ENCODE measurements at places on chromosomes 5 and 9.

- no peak for DNase-seq
These were observed 68.7 kb upstream of the CTSL start for GRCh38 chr9:87657190-87657589.

- no peak for DNase-seq
These were observed 75.0 kb downstream of the TTC39B start for GRCh38 chr9:15231788-15232635.

DNA sequence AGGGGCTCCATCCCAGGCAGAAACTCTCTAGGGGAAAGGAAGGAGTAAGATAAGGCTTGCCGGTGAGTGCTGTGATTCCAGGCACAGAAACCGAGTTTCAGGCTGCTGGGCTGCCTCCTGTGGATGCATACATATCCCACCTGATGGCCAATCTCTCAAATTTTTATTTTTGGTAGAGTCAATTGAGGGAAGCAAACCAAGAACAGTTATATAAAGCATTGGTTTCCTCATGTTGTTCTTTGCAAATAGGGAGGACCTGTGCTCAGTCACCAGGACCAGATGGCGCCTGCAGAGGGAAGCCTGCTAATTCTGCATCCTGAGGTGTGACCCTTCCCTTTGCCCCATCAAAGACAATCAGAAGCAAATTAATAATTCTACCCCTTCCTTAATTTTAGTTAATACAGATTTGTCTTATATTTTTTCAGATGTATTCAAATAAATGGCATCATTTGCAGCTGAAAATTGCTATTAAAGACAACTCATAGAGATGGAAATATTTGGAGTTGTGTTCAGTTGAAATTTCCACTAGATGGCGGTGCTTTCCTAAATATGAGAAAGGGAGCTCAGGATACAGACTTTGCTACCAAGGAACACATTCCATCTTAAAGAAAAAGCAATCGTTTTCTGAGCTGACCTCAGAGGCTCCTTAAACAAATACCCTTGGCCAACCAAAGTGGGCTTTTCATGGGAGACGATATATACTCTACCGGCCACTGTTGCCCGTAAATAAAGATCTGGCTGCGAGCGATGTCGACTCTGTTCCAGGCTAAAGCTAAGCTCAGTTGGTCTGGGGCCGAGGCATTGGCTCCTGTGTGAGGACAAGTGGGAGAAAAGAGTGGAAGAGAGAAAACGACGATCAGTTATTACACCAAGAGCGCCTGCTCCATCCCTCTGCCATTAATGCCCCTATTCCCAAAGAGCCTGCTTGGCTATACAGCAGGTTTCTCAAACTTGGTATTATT, 225.7 kb upstream of the KLF9 start:
- DNase-seq: no peak

- no peak for DNase-seq
These were observed 18.3 kb upstream of the OBP2B start for GRCh38 chr9:133227242-133227860.

- DNase-seq: no peak
These were observed 214.9 kb upstream of the DAB2 start for GRCh38 chr5:39639618-39640089.

DNA sequence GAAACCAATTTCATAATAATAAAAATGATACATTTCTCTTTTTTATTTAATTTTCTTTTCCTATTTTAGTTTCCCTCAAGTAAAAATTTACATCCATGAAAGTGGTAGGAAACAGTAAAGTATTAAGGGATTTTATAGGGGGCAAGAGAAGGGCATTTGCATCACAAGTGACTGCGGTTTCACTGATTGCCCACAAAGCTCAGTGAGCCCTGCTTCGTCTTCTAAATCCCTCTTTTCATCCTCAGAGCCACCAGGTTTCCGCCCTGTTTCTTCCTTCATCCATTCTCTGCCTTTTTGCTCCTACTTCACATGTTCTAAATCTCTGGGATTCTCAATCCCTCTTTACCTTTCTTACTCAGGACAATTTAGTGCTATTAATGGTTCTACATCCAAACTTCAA, 491.4 kb downstream of the LRRC70 start:
- DNase-seq: no peak

- no peak for DNase-seq
These were observed 2.9 kb upstream of the SLC23A1 start for GRCh38 chr5:139386050-139386438.

GRCh38 chr9:133656211-133657119, 20.3 kb downstream of the DBH start:
- no peak for DNase-seq

- no peak for DNase-seq
These were observed 174.5 kb upstream of the KLF9 start for GRCh38 chr9:70588999-70589398.

DNA sequence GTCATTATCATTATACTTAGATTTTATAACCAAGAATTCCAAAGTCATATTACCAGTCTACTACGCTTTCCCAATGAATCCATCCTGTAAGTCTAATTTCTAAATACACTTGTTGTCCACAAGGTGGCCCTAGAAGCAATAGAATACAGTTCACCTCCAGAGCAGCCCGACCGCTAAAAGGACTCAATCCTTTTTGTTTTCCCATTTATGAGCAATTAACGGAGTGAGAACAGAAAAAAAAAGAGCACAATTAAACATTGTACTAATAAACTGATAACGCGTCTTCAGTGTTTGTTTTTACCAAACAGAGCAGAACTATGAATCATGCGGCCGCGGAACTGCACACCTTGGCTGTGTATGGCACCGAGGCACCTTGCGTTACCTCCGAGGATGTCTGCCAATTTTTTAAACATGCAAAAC, 160.7 kb upstream of the DAPK1 start:
- DNase-seq: no peak

DNA sequence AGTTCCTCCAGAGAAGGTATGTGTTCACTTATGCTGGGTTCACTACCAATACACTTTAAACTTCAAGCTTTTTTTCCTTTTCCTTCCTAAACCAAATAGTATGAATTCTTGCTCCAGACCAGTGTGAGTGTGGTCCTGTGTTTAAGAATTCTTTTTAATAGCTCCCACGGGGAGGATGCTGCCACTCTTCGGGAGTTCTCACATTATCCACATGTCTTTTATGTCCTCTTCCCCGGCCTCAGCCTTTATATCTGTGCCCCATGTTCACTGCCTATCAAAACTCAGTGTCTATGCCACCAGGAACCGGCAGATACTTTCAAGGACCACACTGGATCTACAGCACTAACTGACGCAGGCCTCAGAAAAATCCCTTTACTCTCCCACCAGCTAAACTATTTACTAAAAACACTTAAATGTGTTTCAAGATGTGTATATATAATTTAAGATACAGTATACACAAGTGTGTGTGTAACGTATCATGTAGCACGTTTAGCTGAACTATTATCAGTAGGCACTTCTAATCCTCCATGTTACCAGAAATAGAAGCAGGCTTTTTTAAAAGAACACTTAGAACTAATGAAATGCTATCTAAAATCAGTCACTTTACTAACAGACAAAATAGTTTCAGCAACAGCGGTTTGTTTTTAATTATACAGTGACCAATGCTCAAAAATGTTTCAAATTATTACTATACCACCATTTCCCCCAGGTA, 88.0 kb downstream of the PLPP1 start:
- no peak for DNase-seq

GRCh38 chr9:25964239-25964638, 286.0 kb upstream of the TUSC1 start:
- DNase-seq: no peak

GRCh38 chr5:81898403-81898802, 73.4 kb upstream of the ATG10 start:
- no peak for DNase-seq

DNA sequence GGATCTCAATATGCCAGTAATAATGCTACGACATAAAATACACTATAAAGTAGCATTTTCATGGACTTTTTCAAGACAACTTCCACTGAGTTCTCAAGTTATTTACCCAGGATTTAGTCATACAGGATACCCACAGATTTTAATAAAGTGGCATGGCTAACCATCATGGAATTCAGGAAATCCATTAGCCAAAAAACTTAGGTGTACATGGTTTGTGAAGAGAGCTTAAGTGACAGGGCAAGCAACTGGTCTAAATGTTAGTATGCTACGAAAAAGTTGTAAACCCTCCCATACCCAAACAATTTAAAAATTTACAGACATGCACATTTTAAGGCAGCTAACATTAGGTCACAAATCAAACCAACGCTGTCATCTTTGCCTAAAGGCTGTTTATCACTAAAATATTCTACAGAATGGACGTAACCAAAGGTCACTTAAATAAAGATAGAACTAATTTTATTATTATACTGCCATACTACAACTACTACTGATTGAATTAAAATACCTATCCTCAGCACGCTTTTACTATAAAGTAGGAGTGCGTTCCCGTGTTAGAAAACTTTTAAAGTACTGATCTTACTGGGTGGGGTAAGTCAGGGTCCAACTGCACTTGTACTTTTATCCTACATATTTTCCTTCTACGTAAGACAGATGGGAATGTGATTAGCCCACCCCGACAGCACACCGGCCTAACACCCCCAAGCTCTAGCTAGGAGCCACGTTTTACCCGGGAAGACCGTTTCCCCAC, 1.1 kb downstream of the UBTD2 start:
- no peak for DNase-seq

DNA sequence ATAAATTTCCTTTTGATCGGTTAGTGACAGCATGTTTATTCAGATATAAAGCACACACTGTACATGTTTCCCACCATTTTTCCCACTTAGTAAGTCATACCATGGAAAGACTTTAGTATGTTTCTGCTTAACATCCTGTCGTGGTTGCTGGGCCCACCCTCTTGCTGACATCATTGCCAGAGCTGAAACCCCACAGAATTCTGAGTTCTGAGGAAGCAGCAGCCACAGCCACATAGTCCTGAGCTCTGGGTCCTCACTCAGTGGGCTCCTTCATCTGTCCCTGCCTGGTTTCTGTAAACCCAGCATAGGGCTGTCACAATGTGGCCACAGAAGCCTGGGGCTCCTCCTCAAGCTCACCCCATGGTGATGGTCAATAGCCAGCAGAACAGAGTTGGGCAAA, 441.5 kb downstream of the ENC1 start:
- no peak for DNase-seq

DNA sequence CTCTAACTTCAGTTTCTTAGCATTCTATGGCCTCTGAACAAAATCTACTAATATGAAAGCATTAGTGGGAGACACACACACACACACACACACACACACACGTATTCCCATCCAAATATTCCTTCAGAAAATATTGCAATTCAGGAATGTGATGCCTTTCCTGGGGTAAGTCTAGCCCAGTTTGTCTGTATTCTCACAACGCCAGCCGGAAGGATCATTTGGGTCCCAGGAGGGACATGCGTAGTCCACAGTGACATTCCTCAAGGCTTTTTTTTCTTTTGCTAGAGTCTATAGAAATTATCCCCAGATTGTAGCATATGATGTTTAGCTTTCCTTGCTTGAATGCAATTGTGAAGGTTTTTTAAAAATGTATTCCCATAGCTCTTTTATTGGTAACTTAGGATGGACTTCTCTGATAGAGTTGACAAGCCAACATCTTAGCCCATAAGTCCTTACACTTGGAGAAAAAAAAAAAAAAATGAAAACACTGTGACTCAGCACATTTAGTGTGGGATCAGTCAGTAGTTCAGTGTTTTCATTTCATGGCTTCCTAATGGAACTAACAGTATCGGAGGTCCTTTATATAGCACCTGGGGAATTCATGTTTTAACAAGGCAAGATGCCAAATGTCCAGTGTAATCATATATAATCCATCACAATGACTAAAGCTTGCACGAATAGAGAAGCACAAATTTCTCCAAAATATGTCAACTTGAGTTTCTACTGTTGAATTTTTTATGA, 316.5 kb downstream of the DIRAS2 start:
- DNase-seq: no peak

DNA sequence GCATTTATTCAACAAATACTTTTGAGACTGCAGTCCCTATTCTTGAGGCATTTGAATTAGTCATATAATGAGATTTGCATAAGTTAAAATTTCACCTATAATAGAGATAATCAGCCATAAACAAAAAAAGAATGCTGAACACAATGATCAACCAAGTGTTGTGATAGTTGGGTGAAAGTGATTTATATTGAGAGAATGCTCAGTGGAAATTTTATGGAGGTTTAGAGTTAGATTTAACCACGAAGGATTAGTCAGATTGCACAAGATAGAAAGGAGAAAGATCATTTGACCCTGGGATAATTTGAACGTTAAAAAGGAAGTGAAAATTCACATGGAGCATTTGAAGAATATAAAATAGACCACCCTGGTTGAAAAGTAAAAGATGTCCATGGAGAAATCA, 356.2 kb downstream of the NPR3 start:
- DNase-seq: no peak

DNA sequence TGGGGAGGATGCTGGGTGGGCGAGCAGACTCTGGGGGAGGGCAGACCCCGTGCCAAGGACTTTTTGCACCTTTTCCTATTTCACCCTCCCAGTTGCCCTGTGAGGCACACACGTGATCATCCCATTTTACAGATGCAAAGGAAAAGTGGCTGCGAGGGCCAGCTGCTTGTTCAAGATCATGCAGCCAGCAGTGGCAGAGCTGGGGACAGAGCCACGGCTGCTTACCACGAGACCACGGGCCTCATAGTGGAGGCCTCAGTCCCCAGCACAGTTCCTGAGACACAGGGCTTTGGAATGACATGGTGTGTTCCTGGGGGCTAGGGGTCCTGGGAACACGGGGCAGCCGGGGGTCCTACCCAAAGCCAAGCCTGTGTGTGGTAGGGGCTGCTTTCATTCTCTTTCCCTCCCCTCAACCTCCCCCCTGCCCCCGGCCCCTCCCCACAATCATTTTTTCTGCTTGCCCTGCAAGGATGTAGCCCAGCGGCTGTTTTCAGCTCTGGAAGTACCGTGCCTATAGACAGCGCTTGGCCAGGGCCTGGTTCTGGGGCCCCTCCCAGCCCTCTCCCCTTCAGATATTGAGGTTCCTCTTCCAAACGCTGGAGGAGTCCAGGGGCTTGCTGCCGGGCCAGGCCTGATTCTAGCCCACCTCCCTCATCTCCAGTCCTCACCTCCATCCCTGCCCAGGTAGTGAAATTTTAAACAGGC, 58.5 kb upstream of the IER5L start:
- no peak for DNase-seq

DNA sequence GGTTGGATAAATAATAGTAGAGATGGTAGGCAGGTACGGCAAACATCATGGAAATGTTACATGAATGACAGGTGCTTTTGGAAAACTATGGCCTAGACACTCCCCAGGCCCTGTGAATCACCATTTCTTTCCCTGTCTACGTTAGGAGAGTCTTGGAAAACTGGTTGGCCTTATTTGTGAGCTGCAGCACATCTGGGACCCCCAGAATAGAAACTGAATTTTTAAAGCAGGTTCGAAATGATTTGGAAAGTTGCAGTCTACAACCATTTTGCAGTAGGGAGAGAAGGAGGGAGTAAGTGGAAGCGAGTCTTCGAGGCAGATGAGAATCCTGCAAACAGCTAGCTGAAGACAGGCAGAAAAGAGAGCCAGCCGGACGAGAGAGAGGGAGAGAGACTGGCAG, 13.0 kb downstream of the C1QTNF2 start:
- DNase-seq: no peak

DNA sequence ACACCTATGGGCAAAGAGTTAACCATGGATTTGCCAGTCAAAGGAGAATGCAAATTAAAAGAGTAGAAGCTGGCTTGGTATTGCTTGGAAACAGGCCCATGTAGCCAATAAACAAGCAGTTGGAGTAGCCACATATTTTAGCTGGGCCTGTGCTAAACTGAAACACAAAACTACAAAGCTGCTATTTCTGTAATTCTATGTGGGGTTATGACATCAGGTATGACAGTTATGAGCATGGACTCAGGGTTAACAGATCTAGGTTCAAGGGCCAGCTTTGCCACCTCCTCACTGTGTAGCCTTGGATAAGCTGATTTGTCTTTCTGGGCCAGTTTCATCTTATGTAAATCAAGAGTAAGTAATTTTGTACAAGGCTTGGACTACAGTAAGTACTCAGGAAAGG, 142.7 kb downstream of the PIP5K1B start:
- no peak for DNase-seq
